Stimulated activated CD4-positive, alpha-beta T cell treated with anti-CD3 and anti-CD28 coated beads, Interleukin-15, amount 100 ng/mL, for 1 hour (primary cell): ENCODE measurements at places on chromosomes 1 and 21.
A peak's percentile ranks its signal among the peaks of the same experiment; 100 is the strongest.

DNA sequence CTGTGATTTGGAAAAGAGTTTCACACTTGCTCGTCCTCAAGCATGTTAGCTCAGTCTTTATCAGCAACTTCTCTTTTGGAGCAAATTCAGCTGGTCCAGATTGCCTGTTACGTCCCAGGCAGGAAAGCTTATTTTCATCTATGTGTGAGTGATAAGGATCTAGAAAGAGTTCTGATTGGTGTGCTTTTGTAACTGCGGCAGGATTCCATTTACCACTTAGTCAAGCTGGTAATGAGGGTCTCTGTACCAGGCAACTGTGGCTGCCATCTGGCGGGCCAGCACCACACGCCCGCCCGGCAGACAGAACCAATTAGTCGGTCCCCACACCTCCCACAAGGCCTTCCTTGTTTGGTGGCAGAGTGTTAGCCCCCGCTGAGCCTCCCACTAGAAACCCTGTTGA lies 21.0 kb downstream of the C1orf87 start:
- DNase-seq: no peak

DNA sequence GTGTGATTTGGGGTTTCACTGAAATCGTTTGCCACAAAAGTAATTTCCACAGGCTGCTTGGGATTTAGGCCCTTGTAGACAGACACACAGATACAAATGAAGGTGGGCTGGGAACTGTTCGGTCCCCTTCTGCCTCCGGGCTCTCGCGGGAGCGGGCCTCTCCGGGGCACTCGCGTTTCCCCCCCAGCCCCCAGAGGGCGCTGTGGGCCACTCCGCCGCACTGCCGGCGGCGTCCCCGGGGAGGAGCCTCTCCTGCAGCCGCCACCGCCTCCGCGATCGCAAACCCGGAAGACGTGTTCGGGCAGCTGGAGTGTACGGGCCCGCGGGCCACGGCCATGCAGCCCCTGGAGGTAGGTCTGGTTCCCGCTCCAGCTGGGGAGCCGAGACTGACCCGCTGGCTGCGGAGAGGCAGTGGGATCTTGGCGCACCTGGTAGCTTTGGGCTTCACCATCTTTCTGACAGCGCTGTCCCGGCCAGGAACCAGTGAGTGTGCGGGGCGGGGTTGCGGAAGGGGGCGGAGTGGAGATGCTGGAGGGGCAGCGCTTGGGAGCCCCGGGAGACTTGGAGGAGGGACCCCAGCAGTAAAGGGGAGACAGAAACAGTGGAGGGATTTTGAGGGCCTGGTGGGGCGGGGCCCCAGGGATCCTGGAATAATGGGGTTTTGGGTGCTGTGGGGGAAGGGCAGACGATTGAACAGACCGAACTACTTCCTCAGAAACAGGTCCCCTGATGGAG lies at the start of gene CYB561D1:
Gene CYB561D1 (plus strand): TSS at position 290 of the 735 bp plus-strand sequence. CDS start 46 bp downstream, at position 336.
- peak; percentile 79 for DNase-seq

DNA sequence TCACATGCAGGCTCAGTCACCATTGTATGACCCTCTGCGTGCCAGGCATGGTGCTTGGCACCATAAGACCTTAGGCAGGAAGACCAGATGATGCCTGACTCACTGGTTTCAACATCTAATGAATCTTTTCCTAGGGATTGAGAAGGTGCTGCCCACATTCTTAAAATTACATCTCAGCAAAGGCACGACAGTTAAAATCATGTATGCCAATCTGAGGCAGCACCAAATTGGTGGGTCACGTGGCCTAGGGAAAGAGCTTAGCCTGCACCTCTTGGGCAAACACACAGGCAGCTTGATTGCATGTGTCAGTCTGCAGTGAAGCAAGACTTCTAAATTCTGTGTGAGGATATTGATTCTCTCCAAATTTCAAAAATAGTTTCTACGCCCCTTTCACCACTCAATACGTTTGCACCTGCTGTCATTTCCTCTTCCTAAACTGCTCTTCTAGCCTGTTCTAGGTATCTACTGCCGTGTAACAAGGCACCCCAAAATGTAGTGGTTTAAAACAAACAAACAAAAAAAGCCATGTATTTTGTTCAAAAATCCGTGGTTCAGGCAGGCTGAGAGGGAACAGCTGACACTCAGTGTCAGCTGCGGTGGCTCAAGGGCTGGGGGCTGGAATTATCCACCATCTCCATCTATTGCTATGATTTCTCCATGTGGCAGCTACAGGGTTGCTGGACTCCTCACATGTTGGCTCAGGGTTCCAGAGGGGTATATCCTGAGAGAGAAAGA lies 160.2 kb upstream of the FGGY start:
- DNase-seq: no peak

GRCh38 chr1:151013518-151013917 lies 5.3 kb downstream of the PRUNE1 start:
- no peak for DNase-seq

- no peak for DNase-seq
Measured at GRCh38 chr1:33057095-33057494, 20.4 kb upstream of the AK2 start.

GRCh38 chr1:6905790-6906189 lies 120.5 kb downstream of the CAMTA1 start:
- DNase-seq: no peak

DNA sequence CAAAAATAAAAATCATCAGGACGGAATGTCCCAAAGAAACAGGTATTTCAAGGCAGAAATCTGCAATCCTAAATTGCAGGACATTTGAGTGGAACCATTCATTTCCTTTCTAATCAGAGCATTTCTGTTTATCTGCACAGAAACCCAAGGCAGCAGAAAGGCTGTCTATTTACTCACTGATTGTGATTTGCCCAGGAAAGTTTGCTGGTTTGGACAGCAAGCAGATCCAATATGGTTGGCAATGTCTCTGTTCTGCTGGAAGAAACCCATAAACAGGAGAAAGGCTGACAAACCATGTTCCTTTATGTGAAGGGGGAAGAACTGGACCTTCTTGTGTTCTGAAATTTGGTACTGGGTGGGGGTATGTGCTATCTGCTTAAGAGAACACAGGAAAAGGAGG lies 120.1 kb downstream of the CLIC6 start:
- DNase-seq: no peak

DNA sequence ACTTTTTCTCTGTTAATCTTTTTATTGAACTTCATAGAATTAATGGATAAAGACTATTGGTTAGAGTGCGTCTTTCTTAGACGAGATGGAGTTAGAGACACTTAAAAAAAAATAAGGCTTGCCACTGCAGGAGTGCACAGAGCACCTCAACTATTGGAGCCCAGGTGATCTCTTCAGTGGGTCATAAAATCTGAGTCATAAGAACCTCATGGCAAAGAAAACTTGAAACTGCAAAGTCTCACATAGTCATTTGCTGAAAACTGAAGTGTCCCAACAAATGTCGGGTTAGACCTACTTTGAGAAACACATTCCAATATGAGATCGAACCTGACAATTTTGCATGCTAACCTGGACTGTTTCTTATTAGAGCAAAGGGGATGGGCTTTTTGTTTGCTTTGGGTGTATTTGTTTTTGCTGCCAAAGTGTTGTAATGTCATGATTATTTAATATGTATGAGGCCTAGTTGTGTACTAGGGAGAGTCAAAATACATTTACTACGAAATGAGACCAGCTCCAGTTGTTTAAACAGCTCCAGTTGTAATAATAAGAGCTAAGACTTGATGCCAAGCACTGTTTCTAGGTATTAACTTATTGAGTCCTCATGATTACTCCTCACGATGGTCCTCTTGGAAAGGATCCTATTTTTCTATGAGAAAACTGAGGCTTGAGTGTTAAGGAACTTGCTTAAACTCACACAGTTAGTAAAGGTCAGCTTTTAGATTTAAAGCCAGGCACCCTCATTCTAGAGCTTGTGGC lies 65.1 kb downstream of the DDR2 start:
- DNase-seq: no peak

DNA sequence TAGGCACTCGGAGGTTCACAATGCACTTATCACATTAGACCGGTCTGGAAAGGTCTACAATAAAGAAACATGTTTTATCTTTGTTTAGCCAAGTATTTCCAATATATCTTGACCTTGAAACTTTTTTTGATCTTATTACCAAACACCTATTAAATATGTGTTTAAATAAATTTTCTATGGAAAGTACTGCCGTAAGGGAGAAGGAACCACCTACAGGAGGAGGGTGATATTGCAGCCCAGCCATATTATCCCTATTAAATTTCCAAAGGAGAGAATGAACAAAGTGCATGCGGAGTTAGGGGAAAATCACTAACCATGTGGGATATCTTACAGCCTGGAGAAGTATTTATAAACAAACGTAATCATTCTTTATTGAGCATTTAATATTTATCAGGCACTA lies 14.5 kb downstream of the BRINP2 start:
- no peak for DNase-seq

GRCh38 chr21:42607525-42608102 lies 45.8 kb upstream of the PDE9A start:
- DNase-seq: no peak

- no peak for DNase-seq
Measured at GRCh38 chr21:42878678-42878992, 704 bp downstream of the WDR4 start.

DNA sequence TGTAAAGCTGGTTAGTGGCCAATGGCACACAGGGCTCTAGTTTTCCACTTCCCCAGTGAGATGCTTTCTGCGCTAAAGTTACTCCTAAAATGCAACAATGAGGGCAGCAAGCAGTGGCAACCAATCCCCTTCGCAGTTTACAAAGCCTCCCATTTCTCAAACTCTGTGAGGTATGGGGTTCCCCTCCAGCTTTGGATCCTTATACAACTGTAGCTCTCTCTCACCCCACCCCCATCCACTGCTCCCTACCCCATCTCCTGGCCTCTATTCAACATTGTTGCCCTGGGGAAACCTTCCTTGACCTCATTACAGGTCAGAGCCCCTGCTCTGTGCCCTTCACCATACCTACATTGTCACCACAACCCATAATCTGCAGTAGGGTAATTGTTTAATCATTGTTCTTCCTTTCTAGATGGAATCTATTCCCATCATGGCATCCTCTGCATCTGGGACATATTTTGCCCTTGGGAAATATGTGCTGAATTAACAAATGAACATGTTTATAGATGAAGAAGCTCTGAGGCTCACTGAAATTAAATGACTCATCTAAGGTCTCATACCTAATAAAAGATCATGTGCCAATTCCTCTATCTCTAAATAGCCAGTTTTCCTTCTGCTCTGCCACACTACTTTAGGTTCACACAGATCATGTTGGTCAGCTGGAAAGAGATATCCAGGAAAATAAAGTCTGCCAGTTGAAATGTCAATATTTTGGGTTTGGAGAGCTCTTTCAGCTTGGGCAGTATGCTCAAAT lies 12.6 kb downstream of the KIAA0040 start:
- no peak for DNase-seq

DNA sequence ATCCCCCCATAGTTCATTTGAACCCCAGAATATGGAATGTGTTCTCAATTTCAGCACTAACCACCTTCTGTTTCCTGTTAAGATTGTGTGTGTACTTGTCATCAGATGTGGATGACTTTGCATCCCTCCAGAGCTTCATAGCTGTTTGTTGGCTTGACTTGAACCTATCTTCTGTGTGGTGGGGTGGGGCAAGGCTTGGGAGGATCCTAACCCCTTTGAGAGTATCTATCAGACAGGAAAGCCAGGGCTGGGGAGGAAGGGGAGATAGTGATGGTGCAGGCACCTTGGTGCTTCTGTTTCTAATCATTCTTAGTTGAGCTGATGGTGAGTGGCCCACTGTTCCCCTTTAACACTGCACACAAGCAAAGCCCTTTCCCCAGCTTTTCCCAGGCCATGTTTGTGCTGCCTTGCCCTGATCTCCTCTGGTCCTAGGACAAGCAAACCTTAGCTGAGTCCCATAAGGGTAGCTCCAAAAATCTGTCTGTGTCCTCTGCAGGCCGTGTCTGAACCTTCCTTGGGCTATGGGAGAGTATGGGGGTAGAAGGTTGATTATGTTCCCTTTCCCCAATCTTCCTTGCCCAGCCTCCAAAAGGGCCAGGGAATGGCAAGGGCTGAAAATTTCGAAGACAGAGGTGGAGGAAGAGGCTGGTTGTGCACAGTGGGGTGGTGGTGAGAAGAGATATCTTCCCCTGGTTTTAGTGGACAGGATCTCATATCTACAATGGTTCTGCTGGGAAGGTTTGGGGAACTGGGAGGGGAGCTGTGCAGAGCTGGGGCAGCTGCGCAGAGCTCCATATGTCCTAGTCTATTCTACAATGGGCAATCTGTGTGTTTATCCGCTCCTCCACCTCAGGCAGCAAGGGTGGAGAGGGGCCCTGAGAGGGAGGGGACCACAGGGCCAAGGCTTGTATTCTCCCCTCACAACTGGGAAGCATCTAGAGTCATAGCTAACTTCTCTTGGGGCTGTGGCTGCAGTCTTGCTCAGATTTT lies 1.4 kb downstream of the NHLH1 start:
- no peak for DNase-seq

DNA sequence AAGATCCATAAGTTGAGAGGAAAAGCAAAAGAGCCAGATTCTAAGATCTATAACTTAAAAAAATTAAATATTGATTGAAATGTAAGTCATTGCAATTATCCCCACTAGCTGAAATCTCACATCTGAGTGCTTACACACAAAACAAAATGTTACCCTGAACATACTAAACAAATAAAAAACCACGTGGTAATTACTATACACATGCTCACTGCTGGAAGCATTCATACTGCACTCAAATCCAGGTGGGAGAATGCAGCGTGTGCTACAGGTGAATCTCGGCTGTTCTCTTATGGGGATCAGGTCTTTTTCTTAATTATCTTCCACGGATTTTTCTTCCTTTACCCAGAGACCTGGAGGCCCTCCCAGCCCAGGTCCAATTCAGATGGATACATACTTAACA lies 74.3 kb downstream of the SDC3 start:
- DNase-seq: no peak

DNA sequence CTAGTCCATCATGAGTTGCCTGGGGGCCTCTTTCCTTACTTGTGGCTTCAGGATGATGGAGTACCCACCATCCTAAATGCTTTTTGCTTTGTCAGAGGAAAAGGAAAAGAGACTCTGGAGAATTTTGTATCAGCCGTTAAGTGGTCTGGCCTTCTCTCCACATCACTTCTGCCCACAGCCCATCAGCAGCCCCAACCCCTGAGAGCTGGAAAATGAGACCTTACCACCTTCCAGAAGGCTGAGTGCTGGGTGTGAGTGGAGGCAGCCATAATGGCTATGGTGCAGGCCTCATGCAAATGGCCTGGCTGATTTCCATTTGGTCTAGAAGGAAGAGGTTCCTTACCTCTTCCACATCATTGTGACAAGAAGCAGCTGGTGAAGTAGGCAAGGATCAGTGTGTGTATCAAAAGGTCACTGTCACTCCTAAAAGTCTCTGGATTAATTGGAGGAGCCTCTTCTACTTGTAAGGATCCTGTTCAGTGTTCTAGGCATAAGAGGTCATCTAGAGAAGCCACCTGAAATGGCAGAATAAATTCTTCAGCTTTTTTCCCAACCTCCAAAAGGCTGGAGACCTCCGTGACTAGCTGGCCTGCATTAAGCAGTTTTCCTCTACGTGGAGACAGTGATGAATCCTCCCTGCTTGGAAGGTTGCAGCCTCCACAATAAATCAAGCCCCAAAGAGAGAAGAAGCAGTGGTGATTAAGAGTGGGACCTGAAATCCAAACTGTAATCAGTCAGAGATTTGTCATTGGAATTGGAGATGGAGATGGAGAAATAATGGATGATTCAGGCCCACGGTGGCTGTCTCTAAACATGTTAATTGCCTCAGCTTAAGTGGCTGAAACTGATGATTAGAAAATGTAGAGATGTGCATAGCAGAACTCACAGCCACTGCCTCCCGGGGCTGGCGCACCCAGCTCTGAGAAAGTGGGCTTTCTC lies 111.5 kb downstream of the CNIH3 start:
- no peak for DNase-seq
